ENCODE measurements at places on chromosomes 11 and 22. TPM values are rescaled to one million over a fixed set of nuclear protein-coding genes. Genes with fewer than 3 reads are reported as not detected.

The PARVG gene
- not detected for total RNA-seq

The OLFML1 gene
- total RNA-seq = not detected

The LMNTD2 gene
- total RNA-seq = 0.56 TPM

The OR9I1 gene
- total RNA-seq = not detected

The RIMBP3C gene
- total RNA-seq = 0.04 TPM

The P2RX3 gene
- not detected for total RNA-seq

The APOL5 gene
- not detected for total RNA-seq

The KRTAP5-10 gene
- not detected for total RNA-seq

The OR52E8 gene
- total RNA-seq = not detected

The OR51B4 gene
- not detected for total RNA-seq

The CUL5 gene
- total RNA-seq = 39.5 TPM

The TENM4 gene
- total RNA-seq = not detected

The MB gene
- total RNA-seq = not detected

The NXPE2 gene
- not detected for total RNA-seq

The CENPM gene
- 22.1 TPM for total RNA-seq

The DUSP8 gene
- total RNA-seq = 0.40 TPM

The SLC22A25 gene
- not detected for total RNA-seq

The SPA17 gene
- 6.8 TPM for total RNA-seq

The OR2AG2 gene
- total RNA-seq = 0.07 TPM

The ACR gene
- total RNA-seq = 0.13 TPM

The IL17REL gene
- 0.04 TPM for total RNA-seq

The ATM gene
- total RNA-seq = 80.2 TPM

The MS4A12 gene
- total RNA-seq = not detected

The OR52A5 gene
- not detected for total RNA-seq

The TTC36 gene
- 0.40 TPM for total RNA-seq

The MS4A3 gene
- not detected for total RNA-seq

The CDKN1C gene
- total RNA-seq = 3.5 TPM

All from pulmonary artery endothelial cell (primary cell).